HFFc6 (cell line): ENCODE measurements at places on chromosomes 3 and 15. TPM values are rescaled to one million over a fixed set of nuclear protein-coding genes. Genes with fewer than 3 reads are reported as not detected.
A peak's percentile ranks its signal among the peaks of the same experiment; 100 is the strongest.

- peaks cover 20% of the 10 kb centered on the region for H3K27me3 ChIP-seq
- DNase-seq = no peak
Measured at GRCh38 chr3:38643090-38643489, 6.4 kb downstream of the SCN5A start.

DNA sequence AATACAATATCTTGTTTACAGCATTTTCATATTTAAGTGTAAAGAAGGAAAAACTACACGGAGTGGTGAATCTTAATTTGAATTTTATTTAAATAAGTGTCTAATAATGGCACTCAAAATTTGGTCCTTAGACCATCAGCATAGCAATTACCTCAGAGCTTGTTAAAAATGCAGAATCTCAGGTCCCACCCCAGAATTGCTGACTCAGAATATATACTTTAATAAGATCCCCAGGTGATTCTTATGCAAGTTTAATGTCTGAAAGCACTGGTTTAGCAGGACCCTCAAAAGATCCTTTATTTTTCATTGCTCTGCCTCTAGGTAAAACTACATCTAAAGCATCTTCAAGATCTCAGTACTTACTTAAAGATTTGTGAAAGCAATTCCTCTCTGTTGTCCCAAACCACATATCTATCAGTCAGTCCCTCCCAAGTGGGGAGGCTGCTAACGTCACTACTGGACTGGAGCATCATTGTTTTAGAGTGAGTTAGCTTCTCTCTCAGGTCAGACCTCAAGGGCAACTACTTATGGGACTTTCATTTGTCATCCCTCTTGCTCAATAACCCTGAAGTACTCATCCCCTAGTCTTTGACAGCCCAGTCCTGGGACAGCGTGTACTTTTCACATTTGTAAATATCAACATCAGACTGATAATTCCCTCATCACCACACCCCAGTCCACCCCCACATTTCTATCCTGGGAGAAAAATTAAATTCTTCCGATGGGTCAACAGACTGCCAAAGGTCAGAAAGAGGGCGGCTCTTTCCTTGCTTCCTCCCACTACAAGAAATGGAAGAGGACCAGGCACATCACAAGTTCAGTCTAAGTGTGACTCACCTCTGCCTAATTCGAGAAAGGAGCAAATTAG, 76.7 kb downstream of the CBLB start:
- H3K36me3 ChIP-seq = peaks cover 12% of the 10 kb centered on the region
- H3K27me3 ChIP-seq = no peaks in the 10 kb centered on the region
- peaks cover 44% of the 10 kb centered on the region for H3K4me1 ChIP-seq
- H3K27ac ChIP-seq = peak overlapping the region; percentile 82

GPR27 gene
- not detected in 3 replicates for total RNA-seq

GRCh38 chr3:25447925-25448324, 19.9 kb downstream of the RARB start:
- no peak overlapping the region for H3K4me3 ChIP-seq
- H3K27me3 ChIP-seq = no peaks in the 10 kb centered on the region
- DNase-seq = no peak

EOGT gene
- 28.8 to 30.0 TPM (median 29.9 TPM) in 3 replicates for total RNA-seq

DNA sequence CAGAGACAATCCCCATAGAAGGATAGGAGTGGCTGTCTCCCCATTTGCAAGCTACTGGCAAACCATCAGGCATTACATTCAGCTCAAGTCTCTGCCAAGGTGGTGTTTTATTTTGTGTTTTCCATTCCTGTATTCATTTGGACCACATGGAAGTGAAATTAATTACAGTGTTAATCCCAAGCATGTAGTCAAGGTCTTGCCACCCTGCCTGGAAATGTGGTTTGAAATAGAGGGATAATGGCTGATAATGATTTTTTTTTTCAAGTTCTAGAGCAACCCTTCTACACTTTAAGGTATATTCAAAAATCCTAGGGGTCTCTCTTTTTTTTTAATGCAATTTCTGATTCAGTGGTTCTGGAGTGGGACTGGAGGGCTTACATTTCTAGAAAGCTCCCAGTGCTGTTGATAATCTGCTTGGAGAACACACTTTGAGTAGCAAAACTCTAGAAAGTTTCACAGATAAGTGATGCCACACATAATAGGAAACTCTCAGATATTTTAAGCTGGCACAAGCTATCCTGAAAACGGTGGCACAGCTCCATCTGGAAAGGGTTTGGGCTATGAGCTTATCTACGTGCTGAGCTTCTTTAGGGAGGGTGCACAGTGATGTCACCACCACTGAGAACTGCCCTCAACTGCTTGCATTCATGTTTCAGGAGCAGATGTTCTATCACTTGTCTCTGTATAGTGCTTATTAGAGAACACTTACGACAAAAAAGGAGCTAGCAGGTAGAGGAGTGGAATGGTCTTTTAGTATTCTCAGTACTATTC, 140.1 kb upstream of the IL12A start:
- H3K27me3 ChIP-seq = no peaks in the 10 kb centered on the region
- H3K36me3 ChIP-seq = peaks cover 20% of the 10 kb centered on the region
- peaks cover 85% of the 10 kb centered on the region for H3K4me1 ChIP-seq
- 0 out of 2 replicates have a peak overlapping the region, but pooled peaks have one; percentile 37 for H3K27ac ChIP-seq
